ENCODE measurements at places on chromosomes 12 and 14.

DNA sequence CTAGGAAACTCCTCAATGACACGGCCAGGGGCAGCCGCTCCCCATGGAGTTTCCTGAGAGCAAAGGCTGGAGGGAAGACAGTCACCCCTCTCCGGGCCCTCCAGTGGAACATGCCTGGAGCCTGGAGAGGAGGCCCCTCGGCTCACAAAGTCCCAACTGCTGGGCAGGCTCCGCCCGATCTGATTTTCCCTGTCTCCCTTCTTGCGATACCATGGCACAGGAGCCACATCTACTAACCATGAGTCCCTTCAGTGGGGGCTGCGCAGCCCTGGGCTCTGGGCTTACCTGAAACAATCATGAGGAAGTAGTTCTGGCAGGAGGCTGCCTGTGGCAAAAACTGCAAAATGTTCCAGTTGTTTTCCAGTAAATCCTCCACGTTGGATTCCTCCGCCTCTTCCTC lies 15.3 kb downstream of the P2RX2 start:
- DNase-seq = no peak

- no peak for DNase-seq
These were observed 30.0 kb upstream of the OR4E1 start for GRCh38 chr14:21703357-21704326.

DNA sequence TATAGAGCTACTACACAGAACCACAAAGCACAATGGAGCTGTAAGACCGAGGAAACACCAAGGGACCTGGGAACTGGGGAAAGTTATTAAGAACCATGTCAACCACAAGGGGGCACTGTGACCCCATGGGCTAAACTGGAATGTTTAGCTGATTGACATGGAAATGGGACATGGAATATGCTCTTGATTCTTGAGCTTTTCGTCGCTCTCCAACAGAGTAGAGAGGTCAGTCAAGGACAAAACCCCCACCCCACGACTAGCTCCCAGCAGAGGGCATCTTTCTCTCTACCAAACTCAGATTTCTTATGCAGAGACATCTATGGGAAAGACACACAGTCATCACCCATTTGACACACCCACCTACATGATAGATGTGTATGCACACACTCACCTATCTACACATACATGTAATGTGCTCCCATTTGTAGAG lies 10.1 kb downstream of the NDRG2 start:
- DNase-seq = no peak

- DNase-seq = no peak
These were observed 14.7 kb upstream of the NCOR2 start for GRCh38 chr12:124582108-124582424.

- peak; percentile 72 for DNase-seq
These were observed 479 bp downstream of the GPR135 start for GRCh38 chr14:59464486-59465315.

- DNase-seq = peak; percentile 67
These were observed 28.0 kb upstream of the ADIPOR2 start for GRCh38 chr12:1662761-1663439.

- DNase-seq = no peak
These were observed 34.3 kb downstream of the SERPINA3 start for GRCh38 chr14:94646481-94646880.

DNA sequence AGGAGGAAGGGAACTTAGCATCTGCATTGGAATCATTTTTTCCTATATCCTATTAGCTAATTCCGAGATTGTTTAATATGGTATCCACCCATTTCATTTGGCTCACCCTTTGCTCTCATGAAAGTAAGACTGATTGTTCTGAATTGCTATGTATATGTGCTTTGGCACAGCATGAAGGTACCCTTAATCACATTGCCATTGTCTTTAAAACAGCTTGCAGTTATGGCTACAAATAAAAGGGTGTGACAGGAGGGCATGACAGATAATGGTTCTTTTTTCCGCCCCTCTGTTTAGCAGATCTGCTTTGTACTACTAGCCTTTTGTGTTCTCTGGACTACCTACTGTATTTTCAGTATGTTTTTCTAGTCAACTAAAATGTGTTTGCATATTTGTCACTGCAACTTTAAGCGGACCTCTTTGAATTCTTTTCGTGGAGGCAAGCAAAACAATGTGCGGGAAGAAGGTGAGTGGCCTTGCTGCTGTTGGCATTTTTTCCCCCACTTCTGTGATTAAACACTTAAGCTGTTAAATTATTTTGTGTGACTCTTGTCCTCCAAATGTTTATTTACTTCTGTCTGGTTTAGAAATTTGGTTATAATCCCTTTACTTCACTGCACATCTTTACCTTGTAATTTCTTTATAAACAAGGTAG lies 35.8 kb downstream of the FBXO34 start:
- no peak for DNase-seq

Measured in RWPE2 (cell line).